ENCODE measurements at places on chromosomes 3 and 15.

GRCh38 chr3:59286791-59287531 is 237.1 kb upstream of the CFAP20DC start:
- DNase-seq, result peak; percentile 4

DNA sequence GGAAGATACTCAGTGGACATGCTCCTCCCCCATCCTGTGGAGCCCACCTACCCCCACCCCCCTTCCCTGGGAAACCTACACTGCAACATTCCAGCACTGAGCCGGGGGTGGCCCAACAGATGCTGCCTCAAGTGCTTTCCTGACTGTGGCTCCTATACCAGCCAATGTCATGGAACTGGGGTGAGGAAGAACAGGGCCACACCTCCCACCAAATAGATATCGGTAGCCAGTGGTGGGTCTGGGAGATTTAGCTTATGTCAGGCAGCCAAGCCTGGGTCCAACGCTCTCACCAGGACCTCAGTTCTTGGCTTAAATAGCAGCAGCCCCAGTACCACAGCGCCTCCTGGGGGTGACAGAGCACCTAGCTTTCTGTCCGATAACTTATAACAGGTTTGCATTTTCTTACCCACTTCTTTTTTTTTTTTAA is 30.3 kb downstream of the CDC25A start:
- peak; percentile 59 for DNase-seq

- no peak for DNase-seq
These were observed 32.2 kb downstream of the ADGRG7 start for GRCh38 chr3:100641471-100642032.

DNA sequence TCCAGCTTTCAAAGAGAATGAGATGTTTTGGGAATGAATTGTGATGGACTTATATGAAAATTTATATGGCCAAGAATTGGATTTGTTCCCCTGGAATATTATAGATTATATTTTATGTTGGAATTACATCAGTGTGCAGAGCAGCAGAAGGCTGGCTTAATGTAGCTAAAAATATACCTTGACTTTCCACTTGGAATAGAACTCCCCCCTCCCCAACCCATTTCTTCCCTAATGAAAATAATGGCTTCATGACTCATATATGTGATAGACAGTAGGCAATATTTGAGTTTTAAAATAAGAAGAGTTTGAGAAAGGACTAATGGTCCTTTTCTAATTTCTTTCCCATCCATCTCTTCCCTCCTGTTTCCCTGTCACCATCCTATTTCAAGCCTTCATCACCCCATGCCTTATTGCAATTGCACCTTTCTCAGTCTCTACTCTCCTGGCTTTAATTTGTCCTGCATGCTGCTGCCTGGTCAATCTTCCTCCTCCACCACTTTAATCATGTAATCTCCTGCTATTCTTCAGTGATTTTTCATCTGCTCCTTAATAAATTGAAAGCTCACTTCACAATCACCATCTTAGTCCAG is 122.5 kb downstream of the MDFIC2 start:
- DNase-seq, result no peak

DNA sequence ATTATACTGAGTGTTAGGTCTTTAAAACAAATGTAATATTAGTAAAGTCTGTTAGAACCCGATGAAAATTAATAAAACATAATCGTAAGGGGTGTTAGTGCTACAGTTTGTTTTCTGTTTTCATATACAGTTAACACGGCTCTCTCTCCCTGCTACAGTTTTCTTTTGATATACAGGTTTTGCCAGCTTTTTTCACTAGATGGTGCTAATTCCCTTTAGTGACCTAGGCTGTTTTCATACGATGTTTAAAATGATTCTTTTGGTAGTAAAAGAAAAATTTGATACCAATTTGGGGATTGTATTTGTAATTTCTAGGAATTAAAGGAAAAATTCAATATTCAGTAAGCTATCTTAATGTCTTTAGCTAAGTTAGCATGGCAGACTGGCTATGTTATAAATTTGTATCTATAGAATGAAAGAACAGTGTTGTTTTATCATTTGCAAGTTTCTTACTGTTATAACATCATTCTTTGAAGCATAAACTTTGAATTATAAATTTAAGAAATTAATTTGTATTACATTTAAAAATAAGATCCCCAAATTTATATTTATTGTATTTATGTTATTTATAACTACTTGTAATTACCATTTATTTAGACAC is 11.5 kb downstream of the APH1B start:
- DNase-seq, result peak; percentile 66

DNA sequence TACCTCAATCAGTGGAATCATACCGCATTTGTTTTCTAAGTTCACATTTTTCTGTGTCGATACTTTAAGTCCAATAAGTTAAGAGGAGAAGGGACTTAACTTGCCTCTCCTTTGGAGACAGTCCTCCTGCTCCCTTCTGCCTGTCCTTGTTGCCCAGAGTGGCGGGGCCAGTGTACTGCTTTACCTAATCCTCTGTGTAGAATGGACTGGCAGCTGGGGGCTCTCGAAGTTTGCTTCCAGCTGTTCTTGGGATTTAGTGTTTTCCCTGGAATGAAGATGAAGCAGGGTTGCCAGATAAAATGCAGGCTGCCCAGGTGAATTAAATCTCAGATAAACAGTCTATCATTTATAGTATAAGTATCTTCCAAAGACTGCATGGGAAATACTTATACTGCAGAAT is 287.6 kb upstream of the C2CD4B start:
- no peak for DNase-seq

GRCh38 chr15:94122516-94122915 is 108.8 kb upstream of the MCTP2 start:
- DNase-seq, result no peak

DNA sequence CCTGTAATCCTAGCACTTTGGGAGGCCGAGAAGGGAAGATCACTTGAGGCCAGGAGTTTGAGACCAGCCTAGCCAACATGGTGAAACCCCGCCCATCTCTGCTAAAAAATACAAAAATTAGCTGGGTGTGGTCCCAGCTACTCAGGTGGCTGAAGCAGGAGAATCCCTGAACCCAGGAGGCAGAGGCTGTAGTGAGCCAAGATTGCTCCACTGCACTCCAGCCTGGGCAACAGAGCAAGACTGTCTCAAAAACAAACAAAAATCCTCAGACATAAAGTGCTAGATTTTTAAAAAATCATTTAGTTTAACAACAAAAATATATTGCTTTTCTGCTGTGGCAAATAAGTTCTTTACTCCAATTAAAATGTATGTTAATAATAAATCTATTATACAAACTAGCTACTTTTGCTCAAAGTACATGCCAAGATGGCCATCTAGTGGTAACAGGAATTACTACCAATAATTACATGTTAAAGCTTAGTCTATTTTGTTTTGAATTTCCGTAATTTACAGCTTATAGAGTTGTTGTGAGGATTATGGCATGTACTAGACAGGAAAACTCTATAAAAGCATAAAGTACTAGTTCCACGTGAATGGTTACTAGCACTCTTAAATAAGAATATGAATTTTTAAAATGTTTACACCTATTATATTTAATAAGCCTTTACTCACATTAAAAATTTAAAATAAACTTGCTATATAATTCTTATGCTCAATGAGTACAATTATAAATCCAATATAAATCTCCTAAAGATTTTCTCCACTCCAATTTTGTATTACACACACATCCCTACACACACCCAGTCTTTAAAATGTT is 39.0 kb downstream of the GABPB1 start:
- peak; percentile 49 for DNase-seq

DNA sequence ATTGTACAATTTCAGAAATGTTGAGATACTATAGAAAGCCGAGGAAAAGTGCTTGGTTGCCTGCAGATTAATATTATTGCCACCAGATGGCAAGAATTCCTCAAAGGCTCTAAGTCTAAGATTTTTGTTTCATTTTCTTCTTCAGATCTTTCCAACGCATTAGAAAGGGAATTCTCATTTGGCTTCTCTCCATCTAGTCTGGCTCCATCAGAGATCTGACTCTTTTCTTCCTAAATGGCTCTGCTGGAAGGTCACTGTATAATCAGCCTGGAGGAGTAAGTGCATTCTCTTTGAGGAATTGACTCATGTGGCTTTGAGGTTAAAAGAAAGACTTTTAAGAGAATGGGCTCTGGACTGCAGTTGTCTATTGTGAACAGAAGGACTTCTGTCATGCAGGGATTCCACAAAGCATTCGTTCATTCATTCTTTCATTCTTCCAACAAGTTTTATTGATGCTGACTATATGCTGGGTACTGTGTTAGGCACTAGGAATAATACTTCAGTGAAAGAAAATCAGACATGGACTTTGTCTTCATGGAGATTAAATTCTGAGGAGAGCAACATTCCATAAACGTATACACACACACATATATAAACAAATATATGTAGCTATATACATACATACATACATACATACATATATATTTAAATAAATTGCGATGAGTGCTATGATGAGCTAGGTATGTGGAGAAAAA is 55.3 kb downstream of the SLC28A2 start:
- DNase-seq, result peak; percentile 60

DNA sequence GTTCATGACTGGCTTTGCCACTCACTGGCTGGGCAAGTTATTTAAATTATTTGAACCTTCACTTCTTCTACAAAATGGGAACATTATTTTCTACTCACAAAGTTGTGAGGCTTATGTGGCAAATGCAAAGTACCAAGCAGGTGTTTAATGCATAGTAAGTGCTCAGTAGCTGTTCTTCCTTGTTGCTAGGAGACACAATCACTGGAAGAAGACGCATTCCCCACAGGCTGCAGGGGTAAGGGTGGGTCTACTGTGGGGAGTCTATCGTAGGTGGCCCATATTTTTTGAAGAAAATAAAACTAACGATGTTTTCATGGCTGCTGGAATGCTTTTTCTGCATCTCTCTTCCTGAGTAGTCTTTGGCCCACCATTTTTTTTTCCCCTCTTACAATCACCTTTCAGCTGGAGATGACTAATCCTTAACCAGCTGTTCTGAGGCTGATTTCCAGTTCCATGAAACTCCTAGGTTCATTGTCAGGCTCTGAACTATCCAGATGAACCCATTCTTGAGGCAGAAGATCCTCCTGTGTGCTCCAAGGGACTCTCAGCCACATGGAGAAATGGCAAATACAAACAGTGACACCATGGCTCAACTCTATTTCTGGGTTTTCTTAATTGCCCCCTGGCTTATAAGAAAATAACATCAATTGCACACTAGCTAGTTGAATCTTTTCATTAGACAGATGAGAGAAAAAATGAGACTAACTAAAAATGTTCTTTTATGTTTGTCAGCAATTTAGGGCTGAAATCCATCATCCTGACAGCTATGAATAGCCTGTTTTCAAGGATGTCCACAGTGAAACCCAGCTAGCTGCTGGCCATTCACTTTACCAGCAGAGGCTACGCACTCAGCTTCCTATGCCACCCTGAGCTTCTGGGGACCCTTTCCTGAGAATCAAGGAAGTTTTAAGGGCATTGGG is 108.3 kb upstream of the ETV5 start:
- no peak for DNase-seq

- DNase-seq, result no peak
These were observed 24.3 kb downstream of the ZDHHC19 start for GRCh38 chr3:196186651-196187573.

DNA sequence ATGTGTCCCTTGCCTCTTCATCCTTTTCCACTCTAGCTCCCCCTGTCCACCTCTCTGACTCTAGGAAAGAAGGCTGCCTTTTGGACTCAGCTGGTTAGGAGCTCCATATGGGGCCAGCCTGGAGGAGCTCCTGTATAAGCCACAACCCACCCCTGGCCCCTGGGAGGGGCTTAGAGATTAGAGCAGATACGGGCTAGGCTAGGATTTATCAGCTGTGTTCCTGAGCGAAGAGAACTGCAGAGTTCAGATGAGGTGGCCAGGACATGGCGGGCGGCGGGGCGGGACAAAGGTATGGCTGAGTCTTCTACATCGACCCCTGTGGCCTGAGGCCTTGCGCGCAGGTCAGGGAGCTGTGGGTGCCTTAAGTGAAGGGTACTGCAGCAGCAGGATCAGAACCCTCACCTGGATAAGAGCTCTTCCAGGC is 7.9 kb downstream of the NBEAL2 start:
- no peak for DNase-seq

- DNase-seq, result no peak
These were observed 188.9 kb upstream of the P2RY1 start for GRCh38 chr3:152646004-152646403.

DNA sequence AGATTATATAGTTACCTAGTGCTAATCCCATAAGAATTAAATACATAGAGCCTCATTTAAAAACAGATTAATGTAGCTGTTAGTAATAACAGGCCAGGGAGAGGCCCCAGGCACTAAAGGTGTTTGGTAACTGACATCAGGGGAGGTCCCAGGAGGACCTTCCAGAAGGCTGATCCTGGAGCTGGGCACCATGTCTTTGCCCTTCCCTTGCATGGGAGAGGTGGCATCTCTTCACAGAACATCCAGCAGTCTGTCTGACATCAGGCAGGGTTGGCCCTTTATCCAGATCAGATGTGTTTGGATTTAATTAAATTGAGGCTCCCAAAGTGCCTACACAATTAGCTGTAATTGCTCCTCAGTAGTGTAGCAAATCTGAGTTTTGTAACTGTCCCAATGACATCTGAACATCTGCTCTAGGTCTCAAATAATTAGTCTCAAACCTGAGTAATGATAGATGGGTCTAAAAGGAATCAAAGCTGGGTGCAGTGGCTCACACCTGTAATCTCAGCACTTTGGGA is 53.0 kb downstream of the RLBP1 start:
- no peak for DNase-seq

GRCh38 chr15:70097321-70098152 is at the start of gene TLE3:
TLE3 (minus strand) TSS chr15:70097917; CDS start chr15:70096798, 1,119 bp downstream.
- DNase-seq, result peak; percentile 96

- DNase-seq, result no peak
These were observed 82.6 kb upstream of the NANOGP8 start for GRCh38 chr15:35167675-35168074.

GRCh38 chr15:58460116-58460790 is 28.5 kb downstream of the LIPC start:
- no peak for DNase-seq

GRCh38 chr3:40574661-40575060 is 49.9 kb downstream of the ZNF621 start:
- DNase-seq, result no peak

GRCh38 chr15:38698254-38698653 is 133.6 kb upstream of the RASGRP1 start:
- DNase-seq, result no peak

GRCh38 chr15:99104788-99105513 is at the start of gene SYNM:
SYNM (plus strand) TSS chr15:99105080; CDS start chr15:99105200, 120 bp downstream.
- DNase-seq, result peak; percentile 82

DNA sequence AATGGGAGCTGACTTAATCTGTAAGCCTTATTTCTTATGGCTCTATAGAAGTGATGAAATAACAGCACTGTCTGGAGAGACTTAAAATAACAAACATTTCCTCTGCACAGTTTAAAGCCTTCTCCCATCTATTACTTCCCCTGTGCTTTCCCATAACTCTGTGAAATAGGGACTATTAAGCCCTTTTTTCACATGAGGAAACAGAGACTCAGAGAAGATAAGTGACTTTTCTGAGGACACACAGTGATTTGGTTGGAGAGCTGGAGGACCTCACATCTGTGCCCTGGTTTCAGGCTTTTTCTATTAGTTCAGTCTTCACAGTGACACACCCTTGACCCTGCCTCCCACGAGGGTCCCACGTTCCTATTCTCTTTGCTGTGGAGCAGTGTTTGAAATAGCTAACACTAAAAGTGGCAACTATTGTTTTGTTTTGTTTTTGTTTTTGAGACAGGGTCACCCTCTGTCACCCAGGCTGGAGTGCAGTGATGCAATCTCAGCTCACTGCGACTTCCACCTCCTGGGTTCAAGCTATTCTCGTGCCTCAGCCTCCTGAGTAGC is 82.9 kb downstream of the ST6GAL1 start:
- DNase-seq, result peak; percentile 17
